Right atrium auricular region (tissue), 2 donors: ENCODE measurements at places on chromosomes 5 and 9. TPM values are rescaled to one million over a fixed set of nuclear protein-coding genes. Genes with fewer than 3 reads are reported as not detected.

Gene SHOC1
- not detected for total RNA-seq

Gene LCP2
- total RNA-seq: 3.9 TPM

Gene ZFP2
- 2.0 TPM for total RNA-seq

DNA sequence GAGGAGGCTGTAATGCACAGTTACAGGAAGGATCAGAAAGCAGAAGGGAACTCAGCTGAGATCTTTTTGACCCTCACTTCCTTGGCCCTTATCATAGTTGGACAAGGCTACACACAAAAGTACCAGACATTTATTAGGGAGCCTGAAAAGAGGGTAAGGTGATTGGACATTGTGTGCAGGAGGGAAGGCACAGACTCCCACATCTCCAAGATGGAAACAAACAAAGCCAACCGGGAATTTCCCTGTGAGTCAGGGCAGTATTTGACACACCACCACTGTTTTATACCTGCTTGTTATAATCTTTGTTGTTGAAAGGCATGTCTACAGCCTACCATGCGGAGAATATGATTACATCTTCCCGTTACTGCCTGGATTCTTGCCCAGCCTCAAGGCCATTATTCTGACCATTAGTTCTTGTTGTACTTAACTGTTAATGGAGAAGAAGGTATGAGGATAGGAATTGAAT is 3.0 kb upstream of the CCNG1 start:
- no peaks in the 10 kb centered on the region for H3K27me3 ChIP-seq
- no peaks in the 10 kb centered on the region for H3K36me3 ChIP-seq

GRCh38 chr9:14212697-14213420 is 101.1 kb downstream of the NFIB start:
- H3K27me3 ChIP-seq: no peaks in the 10 kb centered on the region
- H3K4me3 ChIP-seq: no peak overlapping the region
- no peak overlapping the region for H3K27ac ChIP-seq
- peaks cover 60% of the 10 kb centered on the region for H3K4me1 ChIP-seq
- no peaks in the 10 kb centered on the region for H3K36me3 ChIP-seq

- H3K27me3 ChIP-seq: no peaks in the 10 kb centered on the region
- H3K27ac ChIP-seq: no peak overlapping the region
- DNase-seq: no peak
- no peak overlapping the region for H3K4me3 ChIP-seq
- H3K36me3 ChIP-seq: no peaks in the 10 kb centered on the region
Measured at GRCh38 chr9:82109626-82110025, 121.1 kb downstream of the SPATA31D1 start.

DNA sequence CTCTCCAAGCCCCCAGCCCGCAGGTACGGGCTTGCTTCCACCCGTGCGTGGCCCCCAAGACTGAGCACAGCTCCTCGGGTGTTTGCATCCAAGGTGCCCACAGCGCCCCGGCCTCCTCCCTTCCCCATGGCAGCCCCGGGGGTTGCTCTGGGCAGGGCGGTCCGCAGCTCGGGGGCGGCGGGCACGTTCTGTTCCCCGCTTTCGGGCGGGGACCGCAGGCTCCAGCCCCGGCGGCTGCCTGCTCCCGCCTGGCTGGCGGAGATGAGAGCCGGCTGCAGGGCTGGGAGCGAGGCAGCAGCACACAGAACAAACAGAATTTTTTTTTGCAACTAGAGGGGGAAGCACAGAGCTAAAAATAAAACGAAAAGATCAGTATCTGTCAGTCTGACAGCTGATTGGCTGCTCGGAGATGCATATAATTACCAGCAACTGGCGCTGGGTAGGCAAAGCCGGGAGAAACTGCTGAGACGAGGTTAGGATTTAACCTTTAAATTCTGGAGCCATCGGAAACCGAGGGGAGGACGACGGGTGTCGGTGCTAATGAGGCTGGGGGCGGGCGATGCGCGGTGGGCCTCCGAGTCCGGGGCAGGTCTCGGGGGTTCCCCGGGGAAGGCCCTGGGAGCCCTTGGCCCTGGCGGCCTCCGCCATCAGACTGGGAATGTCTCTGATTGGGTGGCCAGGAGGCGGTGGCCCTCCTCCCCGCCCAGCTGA is 142.7 kb upstream of the IER5L start:
- no peaks in the 10 kb centered on the region for H3K36me3 ChIP-seq
- peak overlapping the region; percentile 55 for H3K4me3 ChIP-seq
- no peaks in the 10 kb centered on the region for H3K27me3 ChIP-seq
- DNase-seq: peak; percentile 80

GRCh38 chr5:43422143-43422542 is 10.0 kb upstream of the CCL28 start:
- H3K27me3 ChIP-seq: no peaks in the 10 kb centered on the region
- no peak for DNase-seq

DNA sequence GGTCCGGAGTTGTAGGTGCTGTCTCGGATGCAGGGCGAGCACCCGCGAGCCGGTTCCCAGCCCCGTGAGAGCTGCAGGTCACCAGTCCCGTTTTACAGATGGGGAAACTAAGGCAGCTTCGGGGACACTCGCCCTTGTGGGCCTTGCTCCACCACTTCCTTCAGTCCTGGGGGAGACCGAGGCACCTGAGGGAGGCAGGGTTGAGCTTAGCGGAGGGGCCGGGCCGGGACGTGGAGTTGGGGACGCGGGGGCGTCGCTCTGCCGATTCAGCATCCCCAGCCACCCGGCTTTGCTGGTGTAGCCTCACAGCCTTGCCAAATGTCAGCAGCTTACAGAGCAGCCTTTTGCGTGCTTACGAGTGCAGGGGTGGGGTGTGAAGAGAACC is 530 bp downstream of the BBLN start:
- no peak for DNase-seq
- peak overlapping the region; percentile 62 for H3K27ac ChIP-seq
- H3K36me3 ChIP-seq: peaks cover 16% of the 10 kb centered on the region
- H3K4me3 ChIP-seq: peak overlapping the region; percentile 80
- H3K4me1 ChIP-seq: no peaks in the 10 kb centered on the region

DNA sequence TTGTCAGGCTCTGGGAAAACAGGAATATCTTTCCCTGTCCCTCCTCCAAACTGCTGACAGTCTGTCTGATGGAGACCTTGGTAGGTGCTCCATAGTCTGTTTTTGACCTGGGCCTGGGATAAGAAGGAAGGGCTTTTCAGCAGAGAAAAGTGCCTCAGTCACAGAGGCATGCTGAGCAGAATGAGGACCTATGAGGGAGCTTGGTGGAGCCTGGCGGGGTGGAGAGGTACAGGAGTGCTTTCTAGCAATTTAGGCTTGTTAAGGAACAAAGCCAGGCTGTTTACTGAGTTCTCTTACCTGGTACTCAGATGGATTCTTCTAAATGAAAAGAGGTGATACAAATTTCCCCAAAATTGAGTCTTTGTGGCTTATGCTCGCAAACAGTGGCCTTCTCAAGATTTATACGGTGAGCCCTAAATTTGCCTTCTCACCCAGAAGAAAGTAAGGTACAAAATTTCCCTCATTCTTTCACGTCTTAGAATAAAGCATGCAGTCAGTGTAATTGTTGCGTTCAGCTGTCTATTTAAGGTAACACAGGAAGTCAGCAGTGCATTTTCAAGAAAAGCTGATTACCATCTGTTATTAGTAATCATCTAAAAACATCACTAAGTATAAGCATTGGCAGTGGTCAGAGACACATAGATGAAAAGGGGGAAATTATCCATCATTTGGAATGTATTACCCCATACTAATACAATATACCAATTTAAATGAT is 28.6 kb upstream of the IL13 start:
- no peaks in the 10 kb centered on the region for H3K36me3 ChIP-seq
- no peak for DNase-seq
- no peak overlapping the region for H3K27ac ChIP-seq

GRCh38 chr9:34171753-34172535 is 6.9 kb upstream of the UBAP1 start:
- H3K27ac ChIP-seq: no peak overlapping the region
- no peaks in the 10 kb centered on the region for H3K36me3 ChIP-seq
- H3K27me3 ChIP-seq: no peaks in the 10 kb centered on the region
- H3K4me3 ChIP-seq: no peak overlapping the region
- no peaks in the 10 kb centered on the region for H3K4me1 ChIP-seq

- H3K4me3 ChIP-seq: no peak overlapping the region
- H3K4me1 ChIP-seq: no peaks in the 10 kb centered on the region
- H3K27ac ChIP-seq: no peak overlapping the region
- no peaks in the 10 kb centered on the region for H3K36me3 ChIP-seq
Measured at GRCh38 chr9:91240596-91241165, 121.0 kb downstream of the AUH start.

DNA sequence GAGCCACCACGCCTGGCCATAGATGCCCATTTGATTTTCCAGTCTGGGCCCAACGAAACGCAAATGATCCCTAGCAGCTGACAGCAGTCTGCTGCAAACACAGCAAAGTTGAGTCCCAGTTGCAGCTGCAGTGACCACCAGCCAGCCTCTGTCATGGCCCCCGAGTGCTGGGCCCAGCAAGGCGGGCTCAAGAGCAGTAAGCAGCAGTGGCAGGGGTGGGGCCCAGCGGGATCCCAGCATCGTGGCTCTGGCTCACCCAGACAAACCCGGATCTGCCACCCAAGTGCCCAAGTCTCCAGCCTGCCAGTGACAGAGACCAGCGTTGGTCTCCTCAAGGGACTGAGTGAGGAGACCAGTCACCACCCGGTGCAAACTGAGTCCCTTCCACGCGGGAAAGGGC is 6.9 kb upstream of the LTC4S start:
- H3K27me3 ChIP-seq: no peaks in the 10 kb centered on the region
- H3K27ac ChIP-seq: no peak overlapping the region
- no peak for DNase-seq
- no peak overlapping the region for H3K4me3 ChIP-seq
- H3K4me1 ChIP-seq: peaks cover 7% of the 10 kb centered on the region

DNA sequence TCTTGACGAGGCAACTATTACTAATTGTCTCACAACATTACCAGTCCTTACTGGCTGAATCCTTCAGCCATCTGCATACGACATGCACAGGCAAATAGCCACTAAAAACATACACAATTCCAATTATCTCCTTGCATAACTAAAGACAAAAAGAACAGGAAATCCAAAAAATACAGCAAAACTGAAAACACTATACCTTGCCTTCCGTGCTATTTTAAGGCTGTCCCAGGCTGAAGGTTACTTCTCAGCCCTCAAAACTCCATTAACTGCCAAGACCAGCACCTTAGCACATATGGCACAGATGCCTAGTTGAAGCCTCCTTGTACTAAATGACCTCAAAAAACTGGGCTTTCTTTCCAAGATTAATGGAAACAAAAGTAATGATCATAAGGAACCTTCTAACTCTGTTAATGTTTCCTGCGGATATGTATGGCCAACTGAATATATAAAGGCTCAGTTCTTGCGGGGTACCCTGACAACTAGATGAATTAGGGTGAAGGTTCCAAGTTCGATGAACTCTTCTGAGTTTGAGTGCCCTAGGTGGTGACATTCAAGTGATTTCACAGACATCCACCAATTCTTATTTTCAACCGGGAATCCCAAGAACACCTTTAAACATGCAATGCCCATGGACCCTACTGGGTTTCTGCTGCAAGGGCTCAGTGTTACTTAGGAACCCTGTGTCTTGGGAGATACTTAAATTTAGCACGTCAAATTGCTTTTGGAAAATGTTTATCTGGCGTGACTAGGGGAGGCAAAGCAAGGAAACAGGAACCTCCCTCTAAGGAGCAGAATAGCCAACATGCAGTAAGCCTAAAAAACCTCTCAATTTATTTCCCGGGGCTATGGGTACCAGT is 455.3 kb downstream of the RAB3C start:
- no peaks in the 10 kb centered on the region for H3K27me3 ChIP-seq
- H3K4me1 ChIP-seq: no peaks in the 10 kb centered on the region
- H3K36me3 ChIP-seq: no peaks in the 10 kb centered on the region
- H3K27ac ChIP-seq: peak overlapping the region; percentile 89
- DNase-seq: no peak
- peak overlapping the region; percentile 59 for H3K4me3 ChIP-seq

GRCh38 chr5:141708016-141708415 is 26.0 kb upstream of the ARAP3 start:
- no peaks in the 10 kb centered on the region for H3K4me1 ChIP-seq
- DNase-seq: no peak
- no peak overlapping the region for H3K27ac ChIP-seq
- H3K27me3 ChIP-seq: no peaks in the 10 kb centered on the region
- no peaks in the 10 kb centered on the region for H3K36me3 ChIP-seq

DNA sequence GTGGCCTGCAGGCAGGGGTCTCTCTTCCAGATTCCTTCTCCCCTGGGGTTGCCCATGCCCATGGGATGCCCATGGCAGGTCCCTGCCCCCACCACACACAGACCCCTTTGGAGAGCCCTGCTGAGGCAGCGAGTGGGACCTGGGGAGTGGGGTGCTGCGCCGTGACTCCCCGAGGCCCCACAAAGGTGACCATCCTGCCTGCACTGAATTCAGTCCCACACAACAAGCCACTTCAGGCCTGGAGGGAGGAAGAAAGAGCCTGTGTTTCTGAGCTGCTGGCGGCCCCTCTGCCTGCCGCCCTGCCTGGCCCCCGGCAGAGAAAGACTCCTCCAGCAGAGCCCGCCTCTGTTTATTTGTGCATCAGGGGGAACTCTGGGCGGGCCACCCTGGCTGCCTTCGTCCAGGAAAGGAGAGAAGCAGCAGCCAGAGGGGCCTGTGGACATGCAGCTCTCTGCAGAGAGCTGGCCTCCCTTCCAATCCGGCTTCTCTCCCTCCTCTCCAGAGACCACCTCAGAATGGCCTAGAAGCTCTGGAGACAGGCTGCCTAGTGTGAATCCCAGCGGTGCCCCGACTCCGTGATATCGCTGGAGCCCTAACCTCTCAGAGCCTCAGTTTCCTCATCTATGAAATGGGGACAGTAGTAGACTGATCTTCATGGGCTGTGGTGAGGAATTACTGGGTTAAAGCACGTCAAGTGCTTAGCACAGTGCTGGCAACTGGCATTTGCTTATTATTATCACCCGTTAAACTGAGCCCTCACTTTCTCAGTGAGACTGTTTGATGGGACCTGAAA is 72.9 kb downstream of the COL27A1 start:
- H3K27me3 ChIP-seq: no peaks in the 10 kb centered on the region
- H3K36me3 ChIP-seq: no peaks in the 10 kb centered on the region
- H3K4me3 ChIP-seq: no peak overlapping the region
- no peak overlapping the region for H3K27ac ChIP-seq
- no peak for DNase-seq
